ENCODE measurements at places on chromosomes 6 and 20. TPM values are rescaled to one million over a fixed set of nuclear protein-coding genes. Genes with fewer than 3 reads are reported as not detected.

Gene KCNK16
- total RNA-seq: not detected

Gene CCND3
- total RNA-seq: 28.1 TPM

Gene MLN
- total RNA-seq: not detected

Gene KCNQ5
- 2.6 TPM for total RNA-seq

Gene PBOV1
- not detected for total RNA-seq

Gene BMP2
- 10.6 TPM for total RNA-seq

Gene LIN28B
- not detected for total RNA-seq

Gene SLPI
- 0.63 TPM for total RNA-seq

Gene AVP
- not detected for total RNA-seq

Gene TRDN
- total RNA-seq: not detected

Gene CDC40
- 21.8 TPM for total RNA-seq

Gene PAK5
- not detected for total RNA-seq

Gene SIGLEC1
- 0.08 TPM for total RNA-seq

Gene CPXM1
- 3.8 TPM for total RNA-seq

Gene HLA-DPA1
- 0.18 TPM for total RNA-seq

Gene RAB44
- not detected for total RNA-seq

Gene AKAP7
- total RNA-seq: 5.4 TPM

Gene COL9A3
- total RNA-seq: 0.98 TPM

Gene TFAP2C
- total RNA-seq: 0.08 TPM

Gene LPA
- total RNA-seq: not detected

Gene PSMB1
- 96.8 TPM for total RNA-seq

Gene MOCS1
- 8.4 TPM for total RNA-seq

Gene PTK6
- not detected for total RNA-seq

Gene MUC22
- not detected for total RNA-seq

Measured in fibroblast of the aortic adventitia (primary cell).